AG04449 (cell line): ENCODE measurements at places on chromosomes 7 and 10.

- DNase-seq, result no peak
Measured at GRCh38 chr10:114131094-114131493, 42.9 kb downstream of the CCDC186 start.

DNA sequence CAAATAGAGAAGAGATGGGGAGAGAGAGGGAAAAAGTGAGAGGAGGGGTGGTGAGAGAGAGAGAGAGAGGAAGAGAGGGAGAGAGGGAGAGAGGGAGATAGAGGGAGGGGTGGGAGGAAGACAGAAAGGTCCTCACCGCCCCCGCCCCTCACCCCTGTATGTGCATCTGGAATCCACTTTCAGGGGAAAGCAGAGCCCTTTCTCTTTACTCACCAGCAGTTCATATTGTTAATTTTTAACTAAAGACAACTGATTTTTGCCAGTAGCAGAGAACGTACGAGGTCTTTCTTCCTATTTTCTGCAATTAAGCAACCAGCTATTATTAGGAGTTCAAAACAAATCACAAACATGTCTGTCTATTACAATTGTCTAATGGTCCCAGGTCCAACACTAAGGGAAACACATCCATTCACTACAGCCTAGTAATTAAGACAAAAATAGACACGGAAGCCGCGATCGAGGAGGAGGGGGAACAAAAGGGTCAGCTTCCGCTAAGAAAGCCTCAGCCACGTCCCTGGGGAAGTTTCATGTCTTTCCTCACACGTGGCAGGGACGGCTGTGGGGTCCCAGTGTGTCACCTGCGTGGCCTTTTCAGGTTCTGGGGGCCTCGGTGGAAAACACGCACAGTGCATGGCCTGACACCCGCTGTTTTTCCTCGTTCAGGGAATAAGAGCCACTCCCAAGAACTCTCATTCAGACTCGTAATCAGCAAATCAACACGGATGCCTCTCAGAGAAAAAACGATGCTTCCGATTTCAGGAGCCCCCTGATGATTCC, 572.0 kb downstream of the PTPRN2 start:
- no peak for DNase-seq

- DNase-seq, result no peak
Measured at GRCh38 chr10:95275726-95276366, 15.0 kb downstream of the PDLIM1 start.

DNA sequence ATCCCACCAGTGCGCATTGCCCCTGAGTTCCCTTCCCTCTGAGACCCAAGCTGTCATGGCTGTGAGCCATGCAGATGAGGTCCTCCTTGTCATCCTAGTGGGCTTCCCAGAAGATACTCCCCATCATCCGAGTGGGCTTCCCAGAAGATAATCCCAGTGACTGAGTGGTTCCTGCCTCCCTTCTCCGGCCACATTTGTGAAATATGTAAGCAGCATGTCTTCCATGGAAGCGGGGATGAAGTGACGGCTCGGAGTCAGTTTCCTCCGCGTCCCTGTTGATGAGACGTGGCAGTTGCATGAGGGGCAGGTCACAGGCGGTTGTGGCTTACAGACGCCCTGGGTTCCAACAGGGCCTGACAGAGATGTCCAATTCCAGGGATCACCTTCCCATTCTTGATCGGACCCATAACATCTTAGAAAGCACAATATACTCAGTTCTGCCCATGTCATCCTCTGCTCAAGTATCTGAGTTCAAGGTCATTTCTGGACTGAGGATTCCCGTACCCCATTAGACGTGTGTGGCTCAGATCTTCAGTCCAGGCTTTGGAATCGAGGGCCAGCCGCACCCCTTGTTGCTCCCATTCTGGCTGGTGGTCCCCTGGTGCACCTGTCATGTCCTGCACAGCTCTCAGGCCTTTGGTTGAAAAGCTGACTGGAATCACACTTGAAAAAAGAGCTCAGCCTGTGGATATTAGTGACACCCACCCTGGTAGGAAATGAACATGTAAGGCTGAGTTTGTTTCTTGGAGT, 166.9 kb downstream of the PTPRN2 start:
- DNase-seq, result no peak

DNA sequence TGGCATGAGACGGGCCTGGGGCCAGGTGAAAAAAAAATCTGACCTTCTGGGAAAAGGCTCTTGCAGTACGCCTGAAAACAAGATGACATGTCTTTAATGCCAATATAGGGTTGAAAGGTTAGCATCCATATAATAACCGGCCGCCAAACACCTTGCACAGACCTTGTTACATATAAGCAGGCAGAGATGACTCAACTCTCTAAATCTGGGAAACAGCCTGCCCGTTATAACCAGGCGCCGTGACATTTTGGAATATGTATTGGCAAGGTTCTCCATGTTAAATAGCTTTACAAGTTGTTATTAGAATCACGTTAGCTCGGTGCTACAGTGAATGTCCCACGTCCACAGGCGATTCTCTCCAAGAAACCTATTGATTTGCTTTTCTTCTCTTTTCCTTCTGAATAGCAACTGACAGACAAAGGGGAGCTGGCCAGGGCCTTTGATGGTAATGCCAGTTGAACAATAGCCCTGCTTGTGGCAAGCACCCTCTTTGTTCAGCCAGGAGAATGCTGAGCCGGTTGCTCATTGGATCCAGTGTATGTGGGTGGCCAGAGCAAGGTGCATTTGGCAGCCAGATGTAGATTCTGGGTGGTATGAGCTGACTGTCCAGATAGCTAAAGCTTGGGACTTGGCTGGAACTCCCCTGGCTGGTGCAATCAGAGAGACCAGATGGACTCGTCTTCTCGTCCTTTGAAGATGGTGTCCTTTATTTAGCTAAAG, 80.1 kb upstream of the AUTS2 start:
- no peak for DNase-seq

DNA sequence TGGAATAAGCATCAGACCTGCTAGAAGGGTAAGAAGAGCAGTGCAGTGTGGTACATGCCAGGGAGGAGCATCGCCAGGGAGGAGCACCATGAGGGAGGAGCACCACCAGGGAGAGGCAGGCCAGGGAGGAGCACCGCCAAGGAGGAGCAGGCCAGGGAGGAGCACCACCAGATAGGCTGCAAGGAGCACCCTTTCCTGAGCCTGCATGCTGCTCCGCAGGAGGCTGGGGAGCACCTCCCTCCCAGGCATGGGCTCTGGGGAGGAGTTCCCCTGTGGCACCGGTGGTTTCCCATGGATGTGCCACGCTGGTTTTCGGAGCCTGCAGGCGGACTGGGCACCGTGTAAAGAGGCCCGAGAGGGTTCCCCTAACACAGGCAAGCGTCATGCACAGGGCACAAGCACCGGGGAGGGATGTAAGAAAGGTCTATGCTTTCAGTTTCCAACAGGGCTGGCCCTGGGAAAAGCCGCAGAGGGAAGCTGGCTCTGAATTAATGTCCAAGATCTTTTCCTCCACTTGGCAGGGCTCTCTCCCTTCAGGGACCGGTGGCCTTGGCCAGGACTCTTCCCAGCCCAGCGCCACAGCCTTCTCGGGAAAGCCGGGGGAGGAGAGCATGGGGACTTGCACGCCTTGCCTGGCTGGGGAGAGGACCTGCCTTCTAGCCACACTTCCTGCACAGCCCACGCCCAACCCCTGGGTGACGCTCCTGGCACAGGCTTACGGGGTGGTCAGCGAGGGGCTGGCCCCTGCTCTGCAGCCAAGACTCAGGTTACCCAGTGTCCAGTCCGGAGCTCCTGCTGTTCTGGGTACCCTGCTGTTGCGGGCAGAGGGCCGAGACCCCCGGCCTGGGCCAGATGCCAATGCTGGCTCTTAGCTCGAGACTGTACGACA, 11.5 kb upstream of the GPER1 start:
- no peak for DNase-seq

DNA sequence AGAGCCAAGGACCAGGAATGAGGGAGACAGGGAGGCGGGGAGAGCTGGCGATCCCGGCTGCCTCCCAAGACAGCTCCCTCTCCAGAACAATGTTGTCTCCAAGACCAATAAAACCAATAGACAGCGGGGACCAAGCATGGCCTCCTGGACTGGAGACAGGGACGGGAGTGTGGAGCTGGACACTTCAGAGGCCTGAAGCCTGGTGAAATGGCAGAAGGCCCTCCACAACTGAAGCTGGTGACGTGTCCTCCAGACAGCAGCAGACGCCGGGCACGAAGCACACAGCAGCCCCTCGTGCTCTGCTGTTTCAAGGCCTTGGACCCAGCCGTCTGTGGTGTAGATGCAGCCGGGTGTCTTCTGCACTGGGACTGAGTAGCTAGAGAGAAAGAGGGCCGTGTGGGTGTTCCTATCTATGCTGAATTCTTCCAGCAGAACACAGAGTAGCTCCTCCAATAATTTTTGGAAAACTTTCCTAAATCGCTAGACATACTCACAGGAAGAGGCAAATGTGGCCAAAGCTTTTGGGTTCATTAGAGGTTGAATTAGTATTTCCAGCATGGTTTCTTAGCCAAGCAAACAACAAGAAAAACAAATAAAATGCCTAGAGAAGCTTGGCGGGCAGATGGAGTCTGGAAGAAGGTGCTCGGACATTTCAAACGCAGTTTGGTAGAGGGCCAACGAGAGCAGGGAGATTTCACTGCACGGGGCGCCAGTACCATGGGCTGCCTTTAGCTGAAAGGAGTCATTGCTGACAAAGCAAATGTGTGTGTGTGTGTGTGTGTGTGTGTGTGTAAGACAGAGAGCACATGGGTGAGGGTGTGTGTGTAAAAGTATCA, 570.4 kb downstream of the TCERG1L start:
- DNase-seq, result no peak

GRCh38 chr10:132078746-132079345, 13.1 kb downstream of the JAKMIP3 start:
- no peak for DNase-seq

DNA sequence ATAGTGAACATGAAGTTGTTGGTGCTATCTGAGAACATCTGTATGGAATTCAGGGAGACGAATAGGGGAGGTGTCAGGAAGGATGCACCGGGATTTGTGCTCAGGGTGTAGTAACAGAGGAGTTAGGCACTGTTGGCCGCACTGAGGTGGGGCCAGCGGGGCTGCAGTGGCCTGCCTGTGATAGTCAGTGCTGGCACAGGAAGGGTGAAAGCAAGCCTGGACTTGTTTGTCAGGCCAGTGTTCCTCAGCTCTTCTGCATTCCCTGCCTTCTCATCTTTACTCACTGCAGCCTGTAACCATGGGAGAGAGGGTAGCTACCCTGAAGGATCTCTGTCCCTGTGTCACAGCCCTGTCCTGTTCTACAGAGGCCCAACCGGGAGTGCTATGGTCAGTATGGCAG, 81.3 kb downstream of the SH2D4B start:
- DNase-seq, result no peak

- DNase-seq, result no peak
Measured at GRCh38 chr10:90047243-90047729, 345.9 kb downstream of the KIF20B start.

- no peak for DNase-seq
Measured at GRCh38 chr7:95026421-95027072, 119.2 kb downstream of the PPP1R9A start.

DNA sequence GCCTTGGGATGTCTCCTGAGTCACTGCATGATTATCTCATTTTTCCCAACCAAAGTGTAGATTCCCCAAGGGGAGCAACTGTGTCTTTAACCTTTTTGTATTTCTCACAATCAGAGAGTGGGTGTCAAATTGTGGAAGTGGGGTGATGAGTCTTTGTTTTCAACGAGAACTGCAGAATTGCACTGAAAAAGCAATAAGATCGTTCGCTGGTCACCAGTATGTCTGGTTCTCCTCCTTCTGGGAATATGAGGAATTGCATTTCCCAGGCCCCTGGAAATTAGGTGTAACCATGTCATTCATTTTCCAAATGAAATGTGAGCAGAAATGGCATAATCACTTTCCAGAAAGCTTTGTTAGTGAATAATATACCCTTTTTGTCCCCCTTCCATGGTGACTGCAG, 326.9 kb downstream of the GPAM start:
- DNase-seq, result no peak

GRCh38 chr7:8411103-8411502, 22.3 kb upstream of the NXPH1 start:
- no peak for DNase-seq

- DNase-seq, result no peak
Measured at GRCh38 chr10:61749291-61749690, 86.6 kb downstream of the CABCOCO1 start.

GRCh38 chr7:129434675-129435318, 565 bp downstream of the STRIP2 start:
- no peak for DNase-seq

DNA sequence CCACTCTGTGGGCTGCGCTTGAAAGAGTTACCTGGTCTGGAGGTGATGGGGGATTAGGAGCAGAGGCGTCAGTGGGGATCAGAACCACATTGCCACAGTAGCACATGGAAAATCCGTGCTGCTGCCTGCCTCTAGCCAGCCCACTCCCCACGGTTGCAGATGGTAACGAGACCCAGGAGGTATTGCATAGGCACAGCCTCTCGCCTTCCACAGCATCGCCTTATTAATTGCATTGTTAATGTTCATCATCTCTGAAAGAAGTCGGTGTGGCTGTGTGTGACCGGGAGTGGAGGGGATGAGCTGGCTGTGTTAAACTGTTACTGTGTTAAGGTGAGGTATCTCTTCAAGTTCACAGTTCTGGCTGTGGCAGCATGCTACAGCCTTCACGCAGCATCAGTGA, 35.2 kb upstream of the LRRC4 start:
- DNase-seq, result no peak

GRCh38 chr10:22319547-22319979, 1.3 kb upstream of the BMI1 start:
- no peak for DNase-seq

DNA sequence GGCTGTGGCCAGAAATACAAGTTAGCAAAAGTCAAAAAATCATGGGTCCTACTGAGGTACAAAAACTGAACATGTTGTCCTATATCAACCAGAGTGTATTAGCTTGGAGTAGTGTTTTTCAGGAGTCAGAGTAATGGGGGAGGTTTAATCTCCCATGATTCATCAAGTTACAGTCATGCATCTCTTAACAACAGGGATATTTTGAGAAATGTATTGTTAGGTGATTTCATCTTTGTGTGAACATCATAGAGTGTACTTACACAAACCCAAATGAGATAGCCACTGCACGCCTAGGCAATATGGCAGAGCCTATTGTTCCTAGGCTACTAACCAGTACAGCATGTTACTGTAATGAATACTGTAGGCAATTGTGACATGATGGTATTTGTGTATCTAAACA, 14.9 kb upstream of the TES start:
- no peak for DNase-seq

- DNase-seq, result no peak
Measured at GRCh38 chr7:96330193-96330592, 8.3 kb upstream of the SLC25A13 start.

DNA sequence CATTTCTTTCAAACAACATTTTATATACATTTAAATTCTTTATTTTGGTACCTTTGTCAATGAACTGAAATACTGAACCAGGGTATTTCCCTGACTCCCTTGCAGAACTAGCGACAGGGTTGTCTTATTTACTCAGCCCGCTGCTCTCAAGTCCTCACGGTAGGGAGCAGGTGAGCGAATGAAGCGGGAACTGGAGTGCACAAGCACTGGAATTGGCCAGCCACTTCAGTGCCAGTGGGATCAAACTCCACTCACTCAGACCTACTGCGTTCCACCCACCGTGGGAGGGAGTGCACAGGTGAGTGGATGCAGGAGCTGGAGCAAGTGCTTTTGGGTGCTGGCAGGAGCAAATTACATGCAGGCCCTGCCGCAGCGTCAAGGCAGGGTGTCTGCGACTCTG, 28.1 kb upstream of the NEUROD6 start:
- DNase-seq, result no peak
